ENCODE measurements at places on chromosomes 5 and 9.

DNA sequence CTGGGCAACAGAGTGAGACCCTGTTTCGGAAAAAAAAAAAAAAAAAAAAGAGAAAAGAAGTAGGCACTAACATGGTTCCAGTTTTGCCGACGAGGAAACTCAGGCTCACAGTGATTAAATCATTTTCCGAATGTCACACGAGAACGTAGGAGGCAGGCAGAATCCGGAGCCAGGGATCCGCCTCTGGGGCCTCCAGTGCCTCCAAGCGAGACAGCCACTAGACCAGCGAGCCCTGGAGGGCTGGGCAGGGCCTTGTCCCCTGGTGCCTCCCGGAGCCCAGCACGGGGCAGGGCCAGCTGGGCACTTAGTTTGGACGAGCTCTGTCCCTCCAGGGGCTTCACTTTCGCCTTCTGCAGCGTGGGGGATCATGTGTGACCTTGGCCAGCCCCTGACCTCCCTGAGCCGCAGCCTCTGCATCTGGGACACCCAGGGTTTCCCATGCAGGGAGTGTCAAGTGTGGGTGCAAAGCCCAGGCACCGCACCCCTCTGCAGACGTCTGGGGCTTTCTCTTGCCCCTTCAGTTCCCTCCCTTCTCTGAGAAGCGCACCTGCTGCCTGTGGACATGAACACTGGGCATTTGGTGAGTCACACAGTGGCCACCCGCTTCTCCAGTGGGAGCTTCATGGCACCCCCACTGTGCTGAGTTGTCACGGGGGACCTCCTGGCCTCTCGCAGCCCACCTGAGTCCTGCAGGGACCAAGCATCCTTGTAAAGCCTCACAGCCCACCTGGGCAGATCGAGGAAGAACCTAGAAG, 80.3 kb downstream of the RXRA start:
- no peak for DNase-seq

- no peak for DNase-seq
Measured at GRCh38 chr5:122999947-123000563, 36.5 kb downstream of the PPIC start.

DNA sequence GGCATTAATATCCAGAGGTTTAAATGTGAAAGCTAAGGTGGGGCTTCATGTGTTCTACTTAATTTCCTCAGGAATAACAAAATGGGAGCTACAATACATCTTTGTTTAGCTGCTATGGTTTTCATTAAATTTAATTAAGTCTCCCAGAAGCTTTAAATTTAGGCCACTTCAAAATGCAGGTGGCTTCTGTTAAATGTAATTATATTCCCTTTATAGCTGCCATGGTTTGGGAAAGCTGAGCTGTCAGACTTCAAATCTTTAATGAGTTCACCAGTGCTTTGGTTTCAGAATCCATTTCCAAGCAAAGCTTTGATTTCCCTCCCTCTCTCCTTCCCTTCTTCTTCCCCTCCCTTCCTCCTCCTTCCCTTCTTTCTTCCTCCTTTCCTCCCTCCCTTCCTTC, 58.4 kb upstream of the FAM170A start:
- DNase-seq, result no peak

- no peak for DNase-seq
Measured at GRCh38 chr5:140607031-140607430, 25.9 kb downstream of the CD14 start.

GRCh38 chr5:98330871-98331270, 442.6 kb upstream of the RGMB start:
- DNase-seq, result no peak

DNA sequence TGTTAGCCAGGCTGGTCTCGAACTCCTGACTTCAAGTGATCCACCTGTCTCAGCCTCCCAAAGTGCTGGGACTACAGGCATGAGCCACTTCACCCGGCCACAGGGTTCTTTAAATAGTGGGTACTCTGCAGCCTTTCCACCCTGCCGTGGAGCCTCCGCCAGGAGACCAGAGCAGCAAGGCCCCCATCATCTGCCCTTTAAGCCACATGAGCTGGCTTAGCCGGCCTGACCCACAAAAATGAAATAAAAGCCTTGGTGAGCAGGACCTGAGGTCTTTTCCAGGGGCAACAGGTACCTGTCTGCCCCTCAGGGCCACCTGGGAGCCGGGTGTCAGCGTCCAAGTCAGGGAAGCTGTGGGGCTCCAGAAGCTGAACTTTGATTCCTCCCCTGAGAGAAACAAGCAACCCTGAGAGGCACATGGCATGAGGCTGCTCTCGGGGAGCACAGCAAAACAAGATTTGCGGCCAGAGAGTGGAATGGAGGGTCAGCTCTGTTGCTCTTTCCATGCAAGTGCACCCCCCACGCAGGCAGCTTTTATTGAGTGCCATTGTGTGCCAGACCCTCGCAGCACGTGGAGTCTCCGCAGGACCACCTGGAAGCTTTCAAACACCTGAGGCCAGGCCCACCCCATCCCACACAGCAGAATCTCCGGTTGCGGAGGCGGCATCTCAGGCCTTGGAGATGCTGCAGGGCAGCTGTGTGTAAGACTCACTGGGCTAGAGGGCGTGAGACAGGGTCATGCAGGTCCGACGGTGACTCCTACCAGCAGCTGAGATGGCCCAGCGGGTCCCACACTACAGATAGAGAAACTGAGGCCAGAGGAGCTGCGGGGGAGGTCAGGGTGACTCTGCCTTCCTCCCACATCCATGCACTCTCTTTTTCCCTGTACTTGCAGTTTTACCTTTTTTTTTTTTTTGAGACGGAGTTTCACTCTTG, 4.8 kb upstream of the WNK2 start:
- no peak for DNase-seq

DNA sequence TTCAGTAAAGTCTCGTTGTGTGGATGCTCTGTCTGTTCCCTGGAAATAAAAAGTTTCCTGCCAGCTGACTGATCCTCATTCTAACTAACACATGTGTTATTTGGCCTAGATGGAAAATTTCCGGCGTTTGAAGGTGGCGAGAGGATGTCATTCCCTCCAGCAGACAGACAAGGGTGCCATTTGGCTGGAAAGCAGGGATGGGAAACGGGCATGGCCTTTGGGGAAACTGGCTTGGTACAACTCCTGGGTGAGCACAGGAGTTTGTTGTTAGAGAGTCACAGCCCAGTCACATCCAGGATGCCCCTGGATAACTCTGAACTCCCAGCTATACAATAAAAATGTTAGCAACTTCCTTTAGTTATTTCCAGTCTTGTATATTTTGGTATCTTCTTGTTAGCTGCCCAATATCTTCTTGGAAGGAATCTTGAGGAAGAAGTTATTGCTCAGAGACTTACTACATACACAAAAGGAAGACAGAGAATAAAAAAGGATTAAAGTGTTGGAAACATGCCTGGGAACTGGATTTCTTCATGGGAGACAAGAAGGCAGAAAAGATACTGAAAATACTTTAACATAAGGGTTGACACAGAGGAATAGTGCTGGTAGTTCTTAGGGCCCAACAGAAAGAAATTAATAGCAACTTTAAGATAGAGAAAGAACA, 41.9 kb downstream of the TEK start:
- no peak for DNase-seq

DNA sequence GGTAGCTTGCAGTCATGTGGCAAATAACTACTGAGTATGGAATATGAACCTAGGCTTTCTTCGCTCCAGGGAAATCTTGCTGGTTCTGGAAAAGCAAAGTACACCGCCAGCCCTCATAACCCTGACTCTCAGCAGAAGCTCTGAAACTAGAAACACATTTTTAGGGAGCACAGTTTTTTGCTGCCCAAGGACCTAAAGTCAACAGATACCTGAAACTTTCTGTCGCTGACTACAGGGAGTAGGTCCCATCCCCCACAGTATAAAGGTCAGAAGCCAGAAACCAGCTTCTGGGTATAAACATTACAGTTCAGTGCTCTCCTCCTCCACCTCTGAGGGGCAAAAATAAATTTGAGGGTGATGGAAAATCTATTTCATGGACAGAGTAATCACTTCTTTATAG, 3.0 kb downstream of the ATOX1 start:
- DNase-seq, result no peak

DNA sequence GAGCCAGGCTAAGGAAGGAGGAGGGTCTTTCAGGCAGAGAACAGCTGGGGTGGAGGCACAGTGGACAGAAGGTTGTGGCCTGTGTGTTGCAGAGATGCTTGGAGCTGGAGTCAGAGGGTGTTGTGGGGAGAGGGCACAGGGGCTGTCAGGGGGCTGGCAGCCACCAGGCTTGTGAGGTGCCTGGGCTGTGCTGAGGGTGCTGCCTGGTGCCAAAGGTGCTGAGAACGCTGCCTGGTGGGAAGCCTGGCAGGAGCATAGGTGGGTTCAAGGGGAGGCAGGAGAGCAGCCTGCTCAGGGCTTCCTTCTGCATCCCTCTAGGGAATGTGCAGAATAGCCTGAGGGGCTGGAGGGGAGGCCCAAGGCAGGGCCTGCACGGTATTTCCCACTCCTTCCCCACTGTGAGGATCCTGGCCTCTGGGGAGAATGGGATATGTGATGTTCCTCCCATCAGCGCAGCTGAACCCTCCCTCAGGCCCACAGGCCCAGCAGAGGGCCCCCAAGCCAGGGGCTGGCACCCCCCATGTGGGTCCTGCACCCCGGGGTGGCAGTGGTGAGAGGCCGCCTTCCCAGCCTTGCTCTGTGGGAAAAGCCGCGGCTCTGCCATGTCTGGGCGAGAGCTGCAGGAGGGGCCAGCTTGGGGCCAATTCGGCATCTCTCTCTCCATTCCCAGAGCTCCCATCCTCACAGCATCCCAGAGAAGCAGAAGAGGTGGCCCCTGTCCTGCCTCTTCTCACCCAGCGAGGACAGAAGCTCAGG, 76.3 kb downstream of the CACNA1B start:
- no peak for DNase-seq

- DNase-seq, result no peak
Measured at GRCh38 chr5:145834917-145835847, at the start of gene PRELID2. PRELID2 (minus strand) TSS chr5:145835342; CDS start chr5:145835251, 91 bp downstream.

GRCh38 chr5:350355-350754, 28.8 kb downstream of the AHRR start:
- no peak for DNase-seq

DNA sequence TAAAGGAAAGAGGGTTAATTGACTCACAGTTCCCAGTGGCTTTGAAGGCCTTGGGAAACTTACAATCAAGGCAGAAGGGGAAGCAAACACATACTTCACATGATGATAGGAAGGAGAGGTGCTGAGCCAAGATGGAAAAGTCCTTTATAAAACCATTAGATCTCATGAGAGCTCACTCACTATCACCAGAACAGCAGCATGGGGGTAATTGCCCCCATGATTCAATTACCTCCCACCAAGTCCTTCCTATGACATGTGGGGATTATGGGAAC, 99.7 kb downstream of the PTTG1 start:
- no peak for DNase-seq

DNA sequence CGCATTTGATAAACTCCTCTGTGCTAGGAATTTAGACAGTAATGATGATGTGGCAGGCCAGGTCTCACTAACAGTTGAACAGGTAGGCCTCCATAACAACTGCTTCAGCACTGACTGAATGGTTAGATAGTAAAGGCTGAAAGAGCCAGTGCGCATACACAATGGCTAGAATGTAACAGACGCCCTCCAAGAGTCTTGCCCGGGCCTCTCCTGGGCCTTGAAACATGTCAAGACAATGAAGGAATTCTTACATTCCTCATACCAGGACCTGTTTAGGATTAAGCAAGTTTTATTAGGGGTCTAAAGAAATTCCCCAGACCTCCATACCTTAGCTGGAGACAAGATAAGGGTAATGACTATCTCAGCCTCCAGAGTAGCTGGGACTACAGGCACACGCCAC, 6.7 kb upstream of the BICD2 start:
- no peak for DNase-seq

DNA sequence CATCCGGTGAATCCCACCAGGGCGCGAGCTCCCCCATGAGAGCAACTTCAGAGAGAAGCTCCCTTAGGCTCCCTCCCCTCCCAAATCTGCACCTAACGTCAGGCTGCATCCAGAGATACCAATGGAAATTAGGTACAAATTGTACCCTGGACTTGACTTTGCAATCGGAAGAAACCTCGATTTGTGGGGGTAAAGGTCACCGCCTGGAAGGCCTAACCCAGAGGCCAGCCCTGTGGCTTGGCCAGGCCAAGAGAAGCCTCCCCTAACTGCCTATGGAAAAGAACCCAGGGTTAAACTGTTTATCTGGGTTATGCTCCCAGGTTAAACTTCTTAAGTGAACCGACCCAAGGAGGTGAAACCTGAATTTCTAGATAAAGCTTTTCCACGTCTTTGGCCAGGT, 80.4 kb downstream of the GTF3C4 start:
- no peak for DNase-seq

DNA sequence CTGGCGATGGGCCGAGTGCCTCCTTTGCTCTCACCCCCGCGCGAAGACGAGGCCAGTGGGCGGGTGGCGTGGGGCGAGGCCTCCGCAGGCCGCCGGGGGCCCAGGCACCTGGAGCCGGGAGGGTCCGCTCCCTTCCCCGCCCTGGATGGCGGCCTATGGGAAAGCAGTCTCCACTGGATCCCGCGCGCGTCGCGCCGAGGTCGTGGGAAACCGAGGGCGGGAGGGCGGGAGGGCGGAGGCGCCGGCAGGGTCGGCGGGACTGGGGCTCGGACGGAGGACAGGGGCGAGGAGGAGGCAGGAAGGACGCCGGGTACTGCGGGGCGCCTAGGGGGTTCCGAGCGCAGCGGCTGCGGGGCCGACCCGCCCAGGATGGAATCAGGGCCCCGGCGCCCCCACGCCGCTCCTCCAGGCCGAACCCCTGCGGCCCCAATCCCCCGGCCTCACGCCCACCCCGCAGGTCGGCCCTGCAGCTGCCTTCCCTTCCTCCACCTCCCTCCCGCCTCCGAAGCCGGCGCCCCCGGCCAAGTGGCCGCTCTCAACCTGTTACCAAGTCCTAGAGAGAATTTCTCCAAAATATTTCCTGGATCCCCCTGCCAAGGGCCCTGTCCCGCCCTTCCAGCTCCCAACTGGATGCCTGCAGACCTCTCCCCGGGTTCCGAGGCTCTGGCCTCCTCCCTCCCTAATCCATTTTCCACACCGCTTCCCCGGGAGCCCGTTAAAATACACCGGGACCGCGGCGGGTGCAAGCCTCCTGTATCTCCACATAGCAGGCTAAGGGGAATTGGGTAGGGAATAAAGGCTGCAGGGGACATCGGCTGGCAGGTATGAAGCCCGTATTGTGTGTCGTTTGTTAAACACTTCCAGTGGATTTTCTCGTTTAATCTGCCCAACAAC, 146.3 kb downstream of the ERCC6L2 start:
- no peak for DNase-seq

GRCh38 chr5:16812911-16813310, 123.2 kb downstream of the MYO10 start:
- DNase-seq, result no peak

Data from cortex of kidney (tissue), 1 donor.